ENCODE measurements at places on chromosomes 6 and 20.
A peak's percentile ranks its signal among the peaks of the same experiment; 100 is the strongest.

GRCh38 chr20:16283307-16283706 is 289.9 kb downstream of the KIF16B start:
- no peak for DNase-seq

GRCh38 chr6:111799576-111800258 is 73.5 kb downstream of the FYN start:
- DNase-seq, result no peak

DNA sequence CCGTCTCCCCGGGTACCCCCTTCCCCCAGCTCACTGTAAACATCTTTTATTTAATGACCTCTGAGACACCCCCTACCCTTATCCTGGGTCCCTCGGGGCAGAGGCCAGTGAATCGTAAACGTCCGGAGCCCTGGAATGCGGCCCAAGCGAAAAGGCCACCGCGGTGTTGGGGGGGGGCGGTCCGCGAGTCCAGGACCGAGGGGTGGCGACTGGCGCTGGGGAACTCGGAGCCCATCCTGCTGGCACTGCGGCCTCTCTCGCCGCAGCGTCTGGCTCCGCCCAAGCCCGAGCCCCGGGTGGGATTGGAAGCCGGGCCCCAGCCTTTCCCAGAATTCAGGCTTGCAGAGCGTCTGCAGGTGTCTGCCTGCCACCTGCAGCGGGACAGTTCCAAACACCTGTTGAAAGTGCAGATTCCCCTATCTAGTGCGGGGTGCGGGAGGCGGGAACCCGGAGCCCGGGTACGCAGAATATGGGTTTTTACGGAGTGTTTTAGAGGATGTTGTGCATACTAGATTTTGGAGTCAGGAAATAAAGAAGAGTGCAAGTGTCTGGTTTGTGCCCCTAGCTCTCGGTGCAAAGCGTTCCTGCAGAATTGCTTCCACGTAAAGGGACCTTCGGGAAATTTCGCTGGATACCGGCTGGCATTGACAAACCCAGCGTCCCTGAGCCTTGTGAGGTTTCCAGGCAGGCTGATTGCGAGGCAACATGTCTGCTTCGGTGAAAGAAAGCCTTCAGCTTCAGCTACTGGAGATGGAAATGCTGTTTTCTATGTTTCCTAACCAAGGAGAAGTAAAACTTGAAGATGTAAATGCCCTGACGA is 800 bp downstream of the RWDD2A start:
- DNase-seq, result no peak

DNA sequence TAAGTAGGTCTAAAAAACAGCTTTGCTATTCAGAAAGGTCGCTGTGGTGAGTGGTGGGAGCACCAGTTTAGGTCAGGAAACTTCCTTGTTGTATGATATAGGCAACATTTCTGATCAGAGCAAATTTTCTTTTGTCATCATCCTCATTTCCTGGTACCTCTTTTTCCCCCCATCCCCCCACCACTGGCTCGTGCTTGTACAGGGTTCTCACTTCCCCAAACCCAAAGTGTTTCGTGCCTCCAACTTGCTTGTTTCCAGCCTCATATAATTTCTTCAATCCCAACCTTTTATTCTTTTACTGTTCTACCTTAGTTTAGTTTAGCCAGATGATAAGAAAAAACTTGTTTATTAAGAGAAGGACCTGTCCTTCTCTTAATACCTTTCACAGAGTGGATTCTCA is 209.4 kb upstream of the JAG1 start:
- DNase-seq, result no peak

- no peak for DNase-seq
These were observed 283.2 kb upstream of the FOXQ1 start for GRCh38 chr6:1028723-1029122.

GRCh38 chr6:23828861-23829260 is 297.2 kb upstream of the NRSN1 start:
- no peak for DNase-seq

DNA sequence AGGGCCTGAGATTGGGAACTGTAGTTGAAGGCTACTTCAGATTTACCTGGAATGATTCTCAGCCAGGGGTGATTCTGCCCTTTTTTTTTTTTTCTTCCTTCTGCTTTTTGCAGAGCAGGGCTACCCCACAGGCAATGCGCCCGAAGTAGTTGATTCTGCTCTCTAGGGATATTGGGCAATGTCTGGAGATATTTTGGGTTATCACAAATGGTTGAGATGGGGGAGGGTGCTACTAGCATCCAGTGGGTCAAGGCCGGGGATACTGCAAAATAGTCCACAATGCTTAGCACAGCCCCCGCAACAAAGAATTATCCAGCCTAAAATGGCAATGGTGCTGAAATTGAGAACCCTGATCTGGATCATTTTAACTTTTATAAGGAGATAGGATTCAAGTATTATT is 71.2 kb upstream of the ZMYND8 start:
- no peak for DNase-seq

DNA sequence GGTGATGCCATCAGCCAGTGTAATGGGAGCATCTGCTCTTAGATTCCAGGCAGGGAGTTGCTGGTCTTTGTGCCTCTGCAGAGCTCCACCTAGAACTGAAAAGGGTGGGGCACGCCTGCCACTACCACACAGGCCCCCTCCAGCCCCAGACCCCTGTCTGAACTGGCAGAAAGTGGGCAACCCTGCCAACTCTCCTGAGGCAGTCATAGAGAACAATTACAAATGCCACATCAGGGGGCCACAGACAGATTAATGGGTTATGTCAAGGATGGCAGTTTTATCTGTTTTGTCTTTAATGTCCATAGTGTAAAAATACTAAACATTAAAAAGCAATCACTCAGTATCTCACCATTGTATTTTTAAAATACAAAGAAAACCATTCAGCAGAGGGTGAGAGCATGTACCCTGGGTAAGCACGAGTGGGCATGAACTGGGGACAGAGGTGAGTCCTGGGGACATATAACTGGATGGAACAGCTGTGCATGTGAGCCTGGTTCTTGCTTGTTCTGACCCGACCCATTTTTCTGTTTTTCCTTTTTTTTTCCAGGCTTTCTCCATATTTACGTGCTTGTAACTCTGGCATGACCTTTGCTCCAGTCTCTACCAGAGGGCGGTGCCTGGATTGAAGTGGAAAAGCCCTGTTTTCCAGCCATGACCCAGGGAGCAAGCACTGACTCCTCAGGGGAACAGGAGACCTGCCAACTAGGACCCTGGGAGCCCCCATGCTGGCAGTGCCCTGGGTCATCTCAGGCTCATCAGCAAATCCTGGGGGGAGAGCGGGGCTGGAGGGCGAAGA is 8.2 kb downstream of the TRAF3IP2 start:
- no peak for DNase-seq

DNA sequence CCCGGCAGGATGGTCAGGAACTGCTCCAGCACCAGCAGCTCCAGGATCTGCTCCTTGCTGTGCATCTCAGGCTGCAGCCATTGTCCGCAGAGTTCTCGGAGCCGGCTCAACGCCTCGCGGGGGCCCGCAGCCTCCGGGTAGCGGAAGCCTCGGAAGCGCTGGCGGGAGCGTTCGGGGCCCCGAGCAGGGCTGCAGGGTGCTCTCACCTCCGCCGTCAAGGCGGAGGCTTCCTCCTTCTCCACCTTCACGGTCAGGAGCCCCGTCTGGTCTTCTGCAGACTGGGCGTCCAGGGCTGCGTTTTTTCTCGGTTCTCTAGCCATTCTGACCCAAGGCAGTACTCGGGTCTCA is 434 bp downstream of the ZKSCAN4 start:
- DNase-seq, result no peak

GRCh38 chr20:33418033-33418432 is 16.7 kb upstream of the CDK5RAP1 start:
- DNase-seq, result peak; percentile 52

DNA sequence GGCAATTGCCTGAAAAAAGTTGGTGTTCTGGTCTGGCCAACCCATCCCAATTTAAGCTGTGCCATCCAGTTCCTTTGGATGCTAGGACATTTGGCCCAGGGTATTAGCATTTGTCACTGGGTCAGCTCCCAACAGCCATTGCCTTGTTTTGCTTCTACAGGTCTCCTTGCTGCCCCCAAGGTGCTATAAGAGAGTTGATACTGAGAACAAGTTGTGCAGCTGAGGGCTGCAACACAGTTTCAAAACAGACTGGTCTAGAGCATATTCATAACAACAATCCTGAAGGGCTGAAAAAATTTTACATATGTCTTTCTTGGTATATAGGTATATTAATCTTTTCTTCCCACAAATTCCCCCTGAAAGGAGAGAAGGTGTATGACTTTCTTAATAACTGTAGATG is 61.0 kb downstream of the LYRM4 start:
- DNase-seq, result no peak

GRCh38 chr20:24166123-24166381 is 177.5 kb upstream of the GGTLC1 start:
- no peak for DNase-seq

DNA sequence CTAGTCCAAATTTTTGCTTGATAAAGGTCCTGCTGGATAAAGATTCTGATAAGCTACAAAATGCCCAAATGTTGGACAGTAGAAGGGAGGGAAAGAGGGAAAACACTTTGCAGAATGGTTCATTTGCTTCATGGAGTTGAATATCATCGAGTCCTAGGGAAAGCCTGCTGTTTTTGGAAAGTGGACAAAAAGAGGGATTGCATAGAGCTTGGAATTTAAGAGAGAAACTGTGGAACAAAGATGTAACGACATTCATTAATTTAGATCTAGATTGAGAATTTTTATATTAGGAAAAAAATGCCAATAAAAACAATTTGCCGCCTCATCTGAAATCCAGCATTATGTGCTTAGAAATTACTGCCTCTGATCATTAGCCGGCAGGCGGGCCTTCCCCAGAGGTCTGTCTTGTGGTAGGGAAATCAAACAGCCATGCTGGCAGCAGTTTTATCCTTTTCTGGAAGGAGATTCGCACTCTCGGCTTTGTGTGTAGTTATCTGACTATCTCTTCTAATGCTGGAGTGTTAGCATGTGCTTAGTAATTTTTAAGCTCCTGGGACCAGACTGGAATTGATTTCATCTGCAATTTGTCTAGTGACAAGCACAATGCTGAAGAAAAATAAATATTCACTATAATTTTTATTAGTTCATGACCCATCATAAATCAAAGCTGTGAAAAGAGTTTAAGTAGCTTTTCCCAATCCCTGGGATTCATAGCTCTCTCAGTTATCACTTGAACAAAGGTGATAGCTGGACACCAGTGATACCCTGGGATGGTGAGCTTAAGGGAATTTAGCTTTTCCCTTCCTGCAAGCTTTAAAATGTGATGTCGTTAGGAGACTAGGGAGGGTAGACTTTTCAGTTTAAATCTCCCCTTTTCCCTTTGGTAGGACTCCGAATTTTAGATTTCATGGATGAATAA is 329.5 kb downstream of the PRL start:
- DNase-seq, result no peak

GRCh38 chr20:6636209-6637159 is 131.0 kb upstream of the BMP2 start:
- DNase-seq, result peak; percentile 39

DNA sequence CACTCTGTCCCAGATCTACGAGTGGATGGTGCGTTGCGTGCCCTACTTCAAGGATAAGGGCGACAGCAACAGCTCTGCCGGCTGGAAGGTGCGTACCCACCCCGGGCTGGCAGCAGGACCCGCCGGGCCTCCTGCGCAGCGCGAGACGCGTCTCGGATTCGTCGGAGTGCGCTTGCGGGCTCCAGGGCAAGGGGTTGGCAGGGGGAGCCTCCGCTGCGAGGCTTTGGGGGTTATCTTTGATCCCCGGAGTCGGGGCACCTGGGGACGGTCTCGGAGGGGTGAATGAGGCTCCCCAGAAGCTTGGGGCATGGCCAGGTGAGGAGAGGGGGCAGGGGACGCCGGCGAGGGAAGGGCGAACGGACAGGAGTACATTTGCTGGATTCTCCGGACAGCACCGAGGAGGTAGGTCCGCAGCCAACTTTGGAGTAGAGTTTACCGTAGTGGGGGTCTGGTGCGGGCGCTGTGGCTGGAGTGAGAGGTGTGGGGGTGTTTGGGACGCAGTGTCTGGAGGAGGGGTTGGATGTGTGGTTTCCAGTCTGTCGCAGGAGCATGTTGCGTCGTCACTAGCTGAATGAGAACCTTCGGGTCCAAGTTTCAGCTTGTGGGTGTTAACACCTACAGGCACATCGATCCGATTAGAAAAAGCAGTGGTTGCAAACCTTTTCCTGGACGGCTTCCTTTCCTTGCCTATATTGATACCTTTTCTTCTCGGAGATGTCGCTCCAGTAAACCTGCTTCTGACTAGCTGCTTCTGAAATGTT is 1.2 kb downstream of the FOXO3 start:
- DNase-seq, result no peak

DNA sequence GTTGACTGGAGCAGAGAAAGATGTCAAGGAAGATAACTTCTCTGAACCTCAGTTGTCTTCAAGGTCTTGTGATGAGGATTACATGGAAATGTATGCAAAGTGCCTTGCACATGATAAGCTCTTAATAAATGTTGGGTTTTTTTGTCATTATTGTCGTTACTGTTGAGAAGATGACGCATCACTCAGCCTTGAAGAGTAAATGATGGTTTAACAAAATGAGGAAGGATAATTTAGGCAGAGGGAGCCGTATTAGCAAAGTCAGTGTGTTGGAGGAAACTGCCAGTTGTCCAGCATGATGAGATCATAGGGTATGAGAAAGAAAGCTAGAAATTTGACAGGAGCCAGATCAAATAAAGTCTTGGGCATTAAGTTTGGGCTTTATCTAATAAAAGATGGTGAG is 8.8 kb upstream of the SUPT3H start:
- DNase-seq, result no peak

DNA sequence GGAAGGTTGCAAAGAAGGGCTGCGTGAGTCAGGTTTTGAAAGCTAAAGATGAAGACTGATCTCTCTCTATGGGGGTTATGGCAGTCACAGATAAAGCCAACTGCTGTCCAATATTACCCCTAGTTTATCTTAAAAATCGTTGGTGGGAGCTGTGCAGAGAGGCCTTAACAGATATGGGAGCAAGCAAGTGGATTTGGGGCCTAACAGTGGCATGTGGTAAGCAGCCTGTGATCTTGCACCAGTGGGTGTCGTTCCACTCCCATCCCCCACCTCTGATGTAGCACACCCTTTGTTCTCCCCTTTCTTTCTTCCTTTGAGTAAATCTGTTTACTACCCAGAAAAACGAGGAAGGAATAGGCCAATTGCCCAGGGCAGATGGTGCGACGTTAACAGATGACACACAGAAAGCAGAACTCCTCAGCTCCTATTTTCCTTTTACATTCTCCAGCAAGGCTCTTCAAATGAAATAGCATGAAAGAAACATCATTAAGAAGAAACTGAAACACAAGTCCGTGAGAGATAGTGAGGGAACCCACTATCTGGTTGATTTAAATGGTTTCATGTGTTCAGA is 274.1 kb upstream of the CITED2 start:
- DNase-seq, result no peak

- no peak for DNase-seq
These were observed 590 bp upstream of the MAP1LC3A start for GRCh38 chr20:34557936-34558319.

Measured in SW 1271 (cell line).